ENCODE measurements at places on chromosomes 7 and 10. TPM values are rescaled to one million over a fixed set of nuclear protein-coding genes. Genes with fewer than 3 reads are reported as not detected.

Gene RTKN2
- total RNA-seq, result 8.6 TPM

Gene MRLN
- total RNA-seq, result not detected

Gene ANKRD7
- total RNA-seq, result 3.6 TPM

Gene PROSER2
- 6.9 TPM for total RNA-seq

Gene ZNF485
- 6.4 TPM for total RNA-seq

Gene TFR2
- 1.3 TPM for total RNA-seq

Gene PLPP4
- 0.46 TPM for total RNA-seq

Gene SKIDA1
- 0.63 TPM for total RNA-seq

Gene COBL
- 0.46 TPM for total RNA-seq

GRCh38 chr10:25675204-25675603 is 258.8 kb upstream of the MYO3A start:
- DNase-seq, result no peak

DNA sequence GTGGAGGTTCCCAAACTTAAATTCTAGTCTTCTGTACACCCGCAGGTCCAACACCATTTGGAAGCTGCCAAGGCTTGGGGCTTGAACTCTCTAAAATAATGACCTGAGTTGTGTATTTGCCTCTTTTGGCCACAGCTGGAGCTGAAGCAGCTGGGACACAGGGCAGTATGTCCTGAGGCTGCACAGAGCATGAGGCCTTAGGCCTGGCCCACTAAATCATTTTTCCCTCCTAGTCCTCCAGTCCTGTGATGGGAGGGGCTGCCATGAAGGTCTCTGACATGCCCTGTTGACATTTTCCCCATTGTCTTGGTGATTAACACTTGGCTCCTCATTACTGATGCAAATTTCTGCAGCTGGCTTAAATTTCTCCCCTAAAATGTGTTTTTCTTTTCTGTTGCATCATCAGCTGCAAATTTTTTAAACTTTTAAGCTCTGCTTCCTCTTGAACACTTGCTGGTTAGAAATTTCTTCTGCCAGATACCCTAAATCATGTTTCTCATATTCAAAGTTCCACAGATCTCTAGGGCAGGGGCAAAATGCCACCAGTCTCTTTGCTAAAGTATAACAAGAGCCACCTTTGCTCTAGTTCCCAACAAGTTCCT is 43.6 kb upstream of the WNT16 start:
- DNase-seq, result no peak

GRCh38 chr7:131015657-131015958 is 281.6 kb upstream of the KLF14 start:
- peak; percentile 70 for DNase-seq

GRCh38 chr7:12979181-12979580 is 291.7 kb downstream of the ARL4A start:
- DNase-seq, result no peak

GRCh38 chr10:78039743-78040142 is 6.1 kb downstream of the RPS24 start:
- DNase-seq, result no peak

DNA sequence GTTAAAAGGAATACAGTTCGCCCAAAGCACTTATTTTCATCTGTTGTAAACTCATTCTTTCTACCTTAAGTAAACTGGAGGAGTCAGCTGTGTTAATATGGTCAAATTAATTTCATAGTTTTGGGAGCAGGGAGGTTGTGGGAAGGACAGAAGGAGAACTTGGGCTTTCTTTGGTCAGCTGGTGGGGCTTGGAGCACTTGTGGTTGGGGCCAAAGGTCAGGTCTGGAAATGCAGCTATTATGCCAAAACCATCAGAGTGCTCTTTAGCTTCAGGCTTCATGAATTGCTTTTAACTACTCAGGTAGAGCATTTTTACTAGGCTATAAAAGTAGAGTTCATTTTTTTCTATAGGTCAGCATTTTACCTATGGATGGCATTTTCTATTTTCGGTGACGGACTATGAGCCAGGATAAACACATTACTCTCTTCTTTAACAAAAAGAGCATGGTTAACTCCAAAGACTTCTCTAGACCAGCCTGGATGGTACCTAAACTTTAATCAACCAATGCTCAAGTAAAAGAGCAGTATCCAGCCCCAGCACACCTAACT is 30.0 kb downstream of the STEAP4 start:
- peak; percentile 32 for DNase-seq

GRCh38 chr7:24572393-24572996 is 757 bp upstream of the PALS2 start:
- DNase-seq, result peak; percentile 82

DNA sequence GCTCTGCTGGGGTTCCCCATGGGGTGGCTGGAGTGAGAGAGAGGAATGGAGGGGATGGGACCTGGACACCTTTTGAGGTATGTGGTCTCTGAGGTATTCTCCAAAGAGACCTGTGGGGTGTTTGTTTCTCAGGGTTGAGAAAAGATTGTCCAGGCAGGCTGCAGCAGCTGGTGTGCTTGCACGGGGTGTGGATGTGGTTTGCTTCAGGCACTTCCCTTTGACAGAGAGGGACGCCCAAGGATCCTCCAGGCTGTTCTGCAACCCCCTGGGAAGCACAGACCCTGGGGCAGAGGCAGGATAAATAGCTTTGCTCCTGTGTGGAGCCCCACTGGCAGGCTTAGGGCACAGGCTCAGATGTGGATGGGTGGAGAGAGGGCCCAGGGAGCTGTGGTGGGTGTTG is 115.1 kb upstream of the AGK start:
- DNase-seq, result no peak

GRCh38 chr10:121942749-121943416 is 15.1 kb upstream of the ATE1 start:
- peak; percentile 97 for DNase-seq

GRCh38 chr7:151759591-151760042 is 117.3 kb downstream of the PRKAG2 start:
- peak; percentile 63 for DNase-seq

DNA sequence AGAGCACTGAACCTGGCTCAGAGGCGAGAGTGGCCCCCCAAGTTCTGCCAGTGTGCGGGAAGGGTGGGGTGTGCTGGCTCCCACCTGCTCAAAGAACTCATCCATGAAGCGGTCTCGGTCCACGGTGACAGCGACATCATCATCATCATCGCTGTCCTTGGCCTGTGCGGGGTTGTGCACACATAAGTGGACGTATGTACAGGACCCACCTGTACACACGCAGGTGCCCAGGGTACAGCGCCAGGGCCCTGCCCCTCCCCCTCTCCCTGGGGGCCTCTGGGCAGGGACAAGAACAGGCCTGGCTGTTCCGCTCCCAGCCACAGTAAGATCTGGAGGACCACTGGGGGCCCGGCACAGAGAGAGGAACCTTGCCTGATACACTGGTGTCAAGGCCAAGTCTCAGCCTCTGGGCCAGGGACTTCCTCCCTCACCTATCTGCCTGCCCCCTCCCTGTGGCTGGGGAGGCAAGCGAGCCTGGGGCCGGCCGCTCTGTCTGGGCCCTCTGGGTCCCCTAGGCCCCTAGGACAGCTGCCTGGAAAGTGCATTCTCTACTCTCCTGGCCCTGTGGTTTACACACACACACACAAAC is 10.4 kb downstream of the STX1A start:
- no peak for DNase-seq

DNA sequence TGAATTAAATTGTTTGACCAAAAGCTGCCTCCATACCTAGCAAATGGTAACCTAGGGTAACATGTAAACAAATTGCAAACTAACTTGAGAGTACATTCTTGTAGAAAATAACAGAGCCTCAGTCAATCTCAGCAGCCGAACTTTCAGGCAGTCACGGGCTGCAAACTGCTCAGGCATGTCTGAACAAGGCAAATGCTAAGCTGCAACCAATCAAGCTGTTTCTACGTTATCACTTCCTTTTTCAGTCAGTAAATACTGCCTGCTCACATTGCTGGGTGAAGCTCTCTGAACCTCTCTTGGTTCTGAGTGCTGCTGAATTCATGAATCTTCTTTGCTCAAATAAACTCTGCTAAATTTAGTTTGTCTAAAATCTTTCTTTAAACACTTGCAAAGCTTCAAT is 1212.4 kb downstream of the SORCS1 start:
- DNase-seq, result no peak

- no peak for DNase-seq
Observed at GRCh38 chr10:1475098-1475591, 262.2 kb downstream of the ADARB2 start.

DNA sequence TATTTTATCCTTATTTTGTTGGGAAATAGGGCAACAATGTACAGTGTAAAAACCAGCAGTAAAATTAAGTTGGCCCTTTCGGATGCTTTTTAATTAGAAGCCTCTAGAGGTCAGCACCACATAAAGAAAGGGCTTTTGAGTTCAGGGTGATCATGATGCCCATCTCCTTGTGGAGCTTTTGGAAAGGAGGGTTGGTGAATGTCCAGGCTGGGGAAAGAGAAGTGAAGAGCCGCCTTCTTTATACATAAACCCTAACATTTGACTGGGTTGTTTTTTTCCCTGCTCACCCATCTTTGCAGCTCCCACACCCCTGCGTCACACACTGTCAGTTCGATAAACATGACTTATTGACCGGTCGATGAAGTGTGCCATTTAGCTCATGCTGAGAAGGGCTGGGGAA is 29.8 kb downstream of the MTURN start:
- DNase-seq, result peak; percentile 83

DNA sequence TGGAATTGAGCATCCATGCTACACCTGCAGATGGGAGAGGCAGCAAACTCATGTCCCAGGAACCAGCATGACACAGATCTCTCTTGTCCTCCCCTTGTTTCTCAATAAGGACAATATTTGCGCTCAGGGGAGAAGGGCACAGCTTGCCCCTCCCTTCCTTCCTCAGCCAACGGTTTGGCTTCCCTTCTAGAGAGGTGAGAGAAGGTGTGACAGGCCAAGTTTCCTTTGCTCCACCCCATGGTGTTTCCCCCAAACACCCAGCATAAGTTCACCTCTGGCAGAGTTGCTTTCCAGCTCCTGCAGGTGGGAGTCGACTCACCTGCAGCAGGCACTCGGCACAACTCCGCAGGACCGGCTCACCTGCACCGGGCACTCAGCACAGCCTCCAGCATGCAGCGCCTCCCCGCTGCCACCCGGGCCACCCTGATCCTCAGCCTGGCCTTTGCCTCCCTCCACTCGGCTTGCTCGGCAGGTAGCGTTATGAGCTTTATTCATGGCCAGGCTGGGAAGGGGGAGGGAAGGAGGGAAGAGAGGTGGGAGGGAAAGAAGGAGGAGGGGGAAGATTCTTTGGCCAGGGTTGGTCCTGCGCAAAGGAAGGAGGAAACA is at the start of the genes ATP6V0A4 and TMEM213:
Gene ATP6V0A4, minus strand, starts transcription at position 482 of the 606 bp plus-strand sequence. CDS start 26,949 bp downstream, outside the sequence.
Gene TMEM213, plus strand, starts transcription at position 280 of the 606 bp plus-strand sequence. Its CDS starts 111 bp downstream, at position 391.
- no peak for DNase-seq
